ENCODE measurements at places on chromosomes 5 and 9.

- DNase-seq = peak; percentile 67
These were observed 39.4 kb downstream of the MRPS27 start for GRCh38 chr5:72280581-72281069.

- DNase-seq = no peak
These were observed 52.1 kb upstream of the FSTL4 start for GRCh38 chr5:133664422-133664821.

DNA sequence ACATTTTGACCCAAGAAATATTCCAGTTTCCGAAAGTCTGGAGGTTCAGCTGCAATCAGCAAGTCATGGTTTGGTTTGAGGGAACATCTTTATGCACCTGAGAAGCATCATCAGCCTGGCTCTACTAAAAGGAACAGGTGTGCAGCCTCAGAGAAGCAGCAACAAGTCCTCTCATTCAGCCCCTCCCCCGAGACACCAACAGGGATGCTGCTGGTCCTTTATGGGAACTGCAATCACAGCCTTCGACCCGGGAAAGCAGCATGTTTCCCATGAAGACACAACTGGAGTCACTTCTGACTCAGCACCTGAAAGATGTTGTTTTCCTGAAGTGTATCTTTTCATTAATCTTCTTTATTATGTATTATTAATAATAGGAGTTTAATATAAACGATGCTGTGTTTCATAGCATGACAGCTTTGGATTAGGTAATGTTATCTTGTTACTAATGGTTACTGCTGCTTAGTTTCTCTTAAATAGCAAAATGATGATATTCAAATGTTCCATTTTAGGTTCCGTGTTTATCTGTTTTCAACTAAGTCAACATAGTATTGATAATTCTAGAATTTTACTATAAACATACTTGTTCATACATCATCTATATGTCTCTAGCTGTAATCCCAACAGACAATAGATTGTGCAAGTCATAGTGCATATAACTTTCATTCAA is 15.6 kb upstream of the NREP start:
- DNase-seq = no peak

GRCh38 chr9:136847826-136848392 is 1.3 kb upstream of the PHPT1 start:
- peak; percentile 91 for DNase-seq

DNA sequence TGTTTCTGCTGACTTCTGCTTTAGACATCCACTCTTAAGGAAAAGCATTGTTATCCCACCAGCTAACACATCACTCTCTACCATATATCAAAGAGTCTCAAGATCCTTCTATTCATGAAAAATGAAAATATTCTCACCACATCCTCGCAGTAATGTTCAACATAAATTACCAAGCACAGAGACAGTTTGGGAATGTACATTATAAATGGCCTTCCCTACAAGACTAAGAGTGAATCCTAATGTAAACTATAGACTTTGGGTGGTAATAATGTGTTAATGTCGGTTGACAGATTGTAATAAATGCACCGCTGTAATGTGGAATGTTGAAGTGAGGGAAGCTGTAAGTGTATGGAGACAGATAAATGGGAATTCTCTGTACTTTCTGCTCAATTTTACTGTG is 27.1 kb upstream of the KCNIP1 start:
- DNase-seq = no peak

- DNase-seq = no peak
These were observed 78.9 kb downstream of the PPP2R2B start for GRCh38 chr5:146799671-146800070.

- no peak for DNase-seq
These were observed 214.2 kb downstream of the PRR16 start for GRCh38 chr5:120678279-120678678.

DNA sequence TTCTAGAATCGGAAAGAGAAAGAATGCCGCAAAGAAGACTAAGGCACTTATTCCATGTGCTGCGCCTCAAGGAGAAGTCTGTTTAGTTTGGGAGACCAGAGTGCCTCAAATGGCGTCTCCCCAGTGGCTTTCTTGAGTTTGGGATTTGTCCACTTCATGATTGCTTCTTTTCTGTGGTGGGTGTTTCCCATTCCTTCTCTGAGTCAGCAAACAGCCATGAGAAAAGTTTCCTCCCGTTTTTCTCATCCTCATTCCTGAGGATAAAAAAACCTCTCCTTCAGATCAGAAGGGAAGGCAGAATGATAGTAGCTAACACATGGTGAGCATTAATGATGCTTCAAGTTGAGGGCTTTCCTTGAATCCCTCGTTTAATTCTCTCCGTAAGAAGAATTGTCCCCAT is 275.9 kb upstream of the WWC1 start:
- DNase-seq = no peak

DNA sequence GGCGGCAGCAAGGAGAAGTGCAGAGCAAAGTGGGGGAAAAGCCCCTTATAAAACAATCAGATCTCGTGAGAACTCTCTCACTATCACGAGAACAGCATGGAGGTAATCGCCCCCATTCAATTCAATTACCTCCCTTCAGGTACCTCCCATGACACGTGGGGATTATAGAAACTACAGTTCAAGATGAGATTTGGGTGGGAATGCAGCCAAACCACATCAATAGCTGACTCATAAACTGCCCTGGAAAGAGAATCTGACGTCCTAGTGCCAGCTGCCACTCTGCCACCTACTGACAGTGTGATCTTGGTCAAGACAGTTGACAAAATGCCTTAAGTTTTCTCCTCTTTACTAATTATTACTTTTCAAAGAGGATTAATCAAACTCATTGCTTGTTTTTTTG is 128.3 kb downstream of the GPBP1 start:
- peak; percentile 77 for DNase-seq

DNA sequence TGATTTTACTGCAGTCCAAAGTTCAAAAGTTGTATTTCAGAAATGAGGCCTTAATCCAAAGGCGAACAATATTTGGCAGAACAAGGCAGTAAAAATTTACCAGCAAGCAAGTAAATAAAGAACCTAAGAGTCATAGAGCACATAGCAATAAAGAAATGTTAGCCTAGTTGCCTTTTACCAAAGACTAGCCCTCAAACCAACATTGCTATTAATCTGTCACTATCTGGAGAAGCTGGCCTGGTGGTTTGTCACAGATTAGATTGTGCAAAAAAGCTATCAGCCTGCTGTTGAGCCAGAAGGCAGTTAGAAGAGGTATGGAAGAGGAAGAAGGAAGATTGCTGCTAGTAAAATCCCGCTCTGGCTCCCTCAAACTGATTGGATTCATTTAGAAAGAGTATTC is 304.7 kb upstream of the KLF4 start:
- peak; percentile 73 for DNase-seq

- DNase-seq = peak; percentile 79
These were observed 977 bp downstream of the MGAT4B start for GRCh38 chr5:179805529-179806249.

GRCh38 chr5:150448952-150449516 is 505 bp downstream of the RPS14 start:
- no peak for DNase-seq

DNA sequence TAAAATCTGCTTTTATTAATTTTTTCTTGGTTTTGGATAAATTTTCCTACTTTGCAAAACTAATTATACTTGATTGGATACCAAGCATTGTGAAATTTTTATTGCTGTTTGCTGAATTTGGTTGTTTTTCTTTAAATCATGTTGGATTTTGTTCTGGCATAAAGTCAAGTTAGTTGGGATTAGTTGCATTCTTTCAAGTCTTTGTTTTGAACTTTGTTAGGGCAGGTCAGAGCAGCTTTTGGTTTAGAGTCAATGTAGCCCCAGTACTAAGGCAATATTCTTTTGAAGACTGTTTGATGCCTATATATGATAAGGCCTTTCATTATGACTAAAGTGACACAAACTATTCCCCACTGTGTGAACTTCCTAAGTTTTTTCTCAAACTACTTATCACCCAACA is 531.1 kb downstream of the RASEF start:
- DNase-seq = no peak

DNA sequence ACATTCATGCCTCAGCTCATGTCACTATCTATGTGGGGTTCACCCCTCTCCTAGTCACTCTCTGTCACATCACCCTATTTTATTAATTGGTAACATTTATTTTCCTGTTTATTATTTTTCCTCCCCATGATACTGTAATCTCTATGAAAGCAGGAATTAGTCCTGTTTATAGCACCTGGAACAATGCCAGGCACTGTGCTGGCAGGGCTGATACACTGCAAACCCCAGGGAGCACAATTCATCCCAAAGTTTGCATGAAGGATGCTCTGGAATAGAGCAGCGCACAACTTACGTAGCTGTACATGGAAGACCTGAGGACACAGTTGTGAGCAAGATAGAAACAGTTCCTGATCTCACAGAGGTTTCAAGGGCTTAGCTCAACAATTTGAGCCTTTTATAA is 103.2 kb downstream of the NSG2 start:
- DNase-seq = no peak

DNA sequence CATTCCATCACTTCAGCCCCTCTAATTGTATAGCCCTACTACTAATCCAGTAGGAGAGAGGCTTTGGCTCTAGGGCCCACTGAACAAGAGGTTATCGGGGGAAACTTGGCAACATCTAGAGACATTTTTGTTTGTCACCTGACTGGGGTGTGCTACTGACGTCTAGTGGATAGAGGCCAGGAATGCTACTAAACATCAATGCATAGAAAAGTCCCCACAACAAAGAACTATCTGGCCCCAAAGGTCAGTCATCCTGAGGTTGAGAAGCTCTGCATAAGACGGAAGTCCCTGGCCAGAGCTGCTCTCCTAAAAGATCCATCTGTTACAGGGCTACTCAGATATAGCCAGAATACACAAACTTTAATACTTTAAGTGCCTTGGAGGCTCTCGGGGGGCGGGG is 570.6 kb upstream of the KLF4 start:
- no peak for DNase-seq

DNA sequence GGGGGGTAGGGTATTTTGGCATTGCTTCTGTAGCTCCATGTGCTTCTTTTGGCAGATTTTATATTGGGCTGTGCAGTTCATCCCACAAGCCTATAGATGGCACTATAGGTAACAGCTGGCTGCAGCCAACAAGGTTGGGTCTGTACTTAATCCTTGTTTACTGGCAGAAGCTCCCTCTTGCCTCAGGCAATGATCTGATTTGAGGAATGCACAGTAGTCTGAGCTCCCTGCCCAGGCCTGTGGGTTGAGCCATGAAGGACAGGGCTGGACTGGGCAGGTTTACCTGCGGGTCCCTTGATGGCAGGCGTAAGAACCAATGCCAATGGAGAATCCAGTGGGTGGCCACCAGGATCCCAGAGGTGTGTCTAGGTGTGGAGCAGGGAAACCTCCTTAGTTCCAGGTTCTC is 11.7 kb upstream of the OR1J2 start:
- peak; percentile 66 for DNase-seq

All from hematopoietic multipotent progenitor cell treated with erythropoietin and hydrocortisone succinate and interleukin-3 and kit ligand, for 4 days (in vitro differentiated cells).